ENCODE measurements at places on chromosomes 7 and 10. TPM values are rescaled to one million over a fixed set of nuclear protein-coding genes. Genes with fewer than 3 reads are reported as not detected.

DNA sequence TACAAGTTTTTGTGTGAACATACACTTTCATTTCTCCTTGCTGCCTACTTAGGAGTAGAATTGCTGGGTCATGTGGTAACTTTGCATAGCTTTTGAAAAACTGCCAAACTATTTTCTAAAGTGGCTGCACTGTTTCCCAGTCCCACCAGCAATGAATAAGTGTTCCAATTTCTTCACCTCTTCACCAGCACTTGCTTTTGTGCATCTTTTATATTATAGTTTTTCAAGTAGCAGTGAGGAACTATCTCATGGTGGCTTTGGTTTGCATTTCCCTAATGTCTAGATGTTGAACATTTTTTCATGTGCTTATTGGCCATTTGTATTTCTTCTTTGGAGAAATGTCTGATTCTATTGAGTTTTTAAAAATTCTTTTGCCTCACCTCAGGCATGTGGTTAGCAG is 229.9 kb upstream of the TCF7L2 start:
- no peaks in the 10 kb centered on the region for H3K27me3 ChIP-seq
- peaks cover 14% of the 10 kb centered on the region for H3K4me1 ChIP-seq
- no peak overlapping the region for H3K27ac ChIP-seq
- peaks cover 2% of the 10 kb centered on the region for H3K36me3 ChIP-seq
- no peak for DNase-seq

- H3K4me3 ChIP-seq, result no peak overlapping the region
- H3K27ac ChIP-seq, result no peak overlapping the region
- H3K27me3 ChIP-seq, result no peaks in the 10 kb centered on the region
These were observed 28.9 kb upstream of the PCGF5 start for GRCh38 chr10:91191584-91191919.

DNA sequence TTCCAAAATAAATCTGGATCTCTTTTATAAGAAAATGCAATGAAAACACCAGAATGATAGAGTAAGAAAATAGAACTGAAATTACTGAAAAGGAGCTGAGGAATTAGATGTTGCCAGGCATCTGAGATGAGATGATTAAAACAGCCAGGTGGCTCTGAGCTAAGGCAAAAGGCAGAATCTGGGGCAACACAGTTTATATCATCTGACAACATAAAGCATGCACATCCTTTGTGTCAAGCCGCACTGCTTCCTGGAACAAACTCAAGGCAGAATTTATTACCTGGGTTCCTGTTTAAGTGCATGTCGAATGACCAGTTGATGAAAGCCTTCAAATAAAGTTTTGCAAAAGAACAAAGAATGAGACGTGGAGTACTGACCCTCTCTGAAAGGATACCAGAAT is 247.0 kb downstream of the SNX10 start:
- no peaks in the 10 kb centered on the region for H3K4me1 ChIP-seq
- no peak for DNase-seq
- peaks cover 38% of the 10 kb centered on the region for H3K27me3 ChIP-seq
- H3K4me3 ChIP-seq, result no peak overlapping the region

DNA sequence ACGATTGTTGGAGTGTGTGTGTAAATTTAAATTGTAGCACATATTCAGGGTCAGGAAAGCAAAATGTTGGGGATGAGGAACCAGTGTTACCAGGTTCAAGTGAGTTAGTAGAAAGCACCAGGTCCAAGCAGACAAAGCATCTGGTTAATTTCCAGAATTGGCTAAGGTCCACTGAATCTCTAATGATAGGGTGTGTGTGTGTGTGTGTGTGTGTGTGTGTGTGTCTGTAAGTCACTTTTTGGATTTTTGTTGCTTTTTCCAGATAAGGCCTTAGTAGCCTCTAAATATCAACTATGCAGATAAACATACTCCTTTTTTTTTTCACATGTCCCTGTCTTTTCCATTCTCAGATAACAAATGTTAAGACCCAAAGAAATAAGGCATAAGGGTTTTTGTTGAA is 36.6 kb upstream of the FMC1 start:
- H3K4me1 ChIP-seq, result peaks cover 16% of the 10 kb centered on the region
- peaks cover 12% of the 10 kb centered on the region for H3K36me3 ChIP-seq
- H3K27ac ChIP-seq, result no peak overlapping the region
- no peaks in the 10 kb centered on the region for H3K27me3 ChIP-seq
- no peak overlapping the region for H3K4me3 ChIP-seq

DNA sequence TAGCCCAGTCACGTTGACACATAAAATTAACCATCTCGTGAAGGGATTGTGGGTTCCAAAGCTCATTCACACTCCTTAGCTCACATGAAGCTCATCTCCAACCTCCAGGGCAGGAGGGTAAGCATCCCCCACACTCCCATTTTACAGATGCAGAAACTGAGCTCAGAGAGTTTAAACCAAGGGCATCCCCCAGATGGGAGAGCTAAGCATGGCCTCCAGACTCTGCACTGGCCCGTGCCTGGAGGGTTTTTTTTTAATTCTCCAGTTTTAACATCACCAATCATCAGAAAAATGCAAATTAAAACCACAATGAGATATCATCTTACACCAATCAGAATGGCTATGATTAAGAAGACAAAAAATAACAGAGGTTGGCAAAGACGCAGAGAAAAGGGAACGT is 53.3 kb upstream of the TCF7L2 start:
- H3K4me1 ChIP-seq, result peaks cover 9% of the 10 kb centered on the region
- peaks cover 2% of the 10 kb centered on the region for H3K36me3 ChIP-seq
- no peak overlapping the region for H3K4me3 ChIP-seq
- DNase-seq, result no peak
- no peak overlapping the region for H3K27ac ChIP-seq

Gene UPK3BL2
- 3.3 TPM for total RNA-seq
